ENCODE measurements at places on chromosomes 4 and X. TPM values are rescaled to one million over a fixed set of nuclear protein-coding genes. Genes with fewer than 3 reads are reported as not detected.

Gene TXK
- total RNA-seq: 140 TPM

DNA sequence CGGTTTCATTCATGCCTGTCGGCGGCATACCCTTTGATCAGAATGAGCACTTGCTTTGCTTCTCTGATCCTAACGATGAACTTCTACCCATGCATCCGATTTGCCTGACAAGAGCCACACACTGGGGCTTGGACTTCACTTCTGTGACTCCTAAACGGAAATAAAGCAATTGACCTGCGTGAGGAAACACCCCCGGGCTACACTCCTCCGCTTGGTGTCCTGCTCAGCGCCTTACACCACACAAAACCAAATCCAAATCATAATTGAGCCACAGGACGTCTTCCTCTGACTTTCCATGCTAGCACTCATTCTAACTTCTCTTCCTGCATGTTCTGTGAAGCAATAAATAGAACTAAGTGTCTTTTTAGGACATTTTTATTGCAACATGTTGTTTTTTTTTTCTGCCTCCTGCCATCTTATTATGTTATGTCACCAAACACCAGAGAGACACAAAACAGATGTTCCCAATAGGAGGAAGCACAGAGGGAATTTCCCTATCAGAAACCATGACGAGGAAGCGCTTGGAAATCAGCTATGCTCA lies 110.8 kb upstream of the FAM9B start:
- no peak for DNase-seq

DNA sequence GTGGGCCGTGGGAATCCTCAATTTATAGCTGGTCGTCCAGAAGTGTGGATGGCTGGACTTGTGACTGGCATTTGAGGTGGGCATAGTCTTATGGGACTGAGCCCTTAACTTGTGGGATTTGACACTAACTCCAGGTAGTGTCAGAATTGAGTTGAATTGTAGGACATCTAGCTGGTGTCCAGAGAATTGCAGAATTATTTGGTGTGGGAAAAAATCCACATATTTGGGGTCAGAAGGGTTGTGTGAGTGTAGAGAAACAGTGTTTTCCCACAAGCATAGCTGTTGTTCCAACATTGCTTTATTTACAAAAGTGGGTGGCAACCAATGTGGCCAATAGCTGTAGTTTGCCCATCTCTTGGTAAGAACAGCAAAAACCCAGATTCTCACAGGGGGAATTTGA lies 91.3 kb downstream of the MOSPD2 start:
- no peak for DNase-seq

- no peak for DNase-seq
These were observed 1688.0 kb upstream of the AGA start for GRCh38 chr4:179130122-179130714.

GRCh38 chrX:23637187-23637586 lies 30.1 kb upstream of the PRDX4 start:
- DNase-seq: no peak

DNA sequence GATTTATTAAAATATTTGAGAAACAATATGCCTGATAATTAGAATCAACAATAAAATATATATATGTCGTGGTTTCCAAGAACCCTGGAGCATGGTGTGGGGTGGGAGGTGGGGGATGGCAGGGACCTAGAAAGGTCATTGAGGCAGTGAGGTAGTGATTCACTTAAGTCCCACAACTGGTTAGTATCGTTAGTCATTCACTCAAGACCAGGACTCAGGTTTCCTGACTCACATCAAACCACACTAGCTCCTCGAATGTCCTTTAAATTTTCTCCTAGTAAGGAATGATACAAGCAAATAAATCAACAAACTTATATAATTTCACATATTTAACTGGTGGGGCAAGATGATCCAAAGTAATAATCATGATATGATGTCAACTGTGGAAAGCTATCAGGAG lies 158.8 kb upstream of the AADAT start:
- DNase-seq: no peak

- DNase-seq: no peak
These were observed 1906.2 kb downstream of the C4orf33 start for GRCh38 chr4:131002132-131002531.

DNA sequence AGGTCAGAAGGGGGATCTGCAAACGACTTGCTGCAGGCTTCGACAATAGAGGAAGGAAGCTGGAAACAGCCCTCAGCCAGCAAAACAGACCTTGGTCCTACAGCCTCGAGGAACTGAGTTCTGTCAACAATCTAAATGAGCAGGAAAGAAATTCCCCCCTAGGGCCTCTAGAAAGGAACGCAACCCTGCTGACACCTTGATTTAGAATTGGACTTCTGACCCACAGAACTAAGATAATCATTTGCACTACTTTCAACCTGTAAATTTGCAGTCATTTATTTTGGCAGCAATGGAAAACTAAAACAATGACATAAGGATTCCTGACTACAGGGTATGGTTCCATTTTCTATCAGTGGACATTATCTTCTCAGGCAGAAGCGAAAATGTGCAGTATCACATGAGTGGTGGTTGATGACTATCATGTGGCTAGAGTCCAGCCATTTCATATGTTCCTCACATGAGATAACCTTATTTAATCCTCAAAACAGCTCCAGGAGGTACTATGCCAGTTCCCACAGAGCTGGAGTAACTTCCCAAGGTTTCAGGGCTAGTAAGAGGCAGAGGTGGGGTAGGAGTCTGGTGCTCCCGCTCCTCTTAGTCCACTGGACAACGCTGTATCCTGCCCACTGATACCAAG lies 61.6 kb downstream of the SAT1 start:
- no peak for DNase-seq

DNA sequence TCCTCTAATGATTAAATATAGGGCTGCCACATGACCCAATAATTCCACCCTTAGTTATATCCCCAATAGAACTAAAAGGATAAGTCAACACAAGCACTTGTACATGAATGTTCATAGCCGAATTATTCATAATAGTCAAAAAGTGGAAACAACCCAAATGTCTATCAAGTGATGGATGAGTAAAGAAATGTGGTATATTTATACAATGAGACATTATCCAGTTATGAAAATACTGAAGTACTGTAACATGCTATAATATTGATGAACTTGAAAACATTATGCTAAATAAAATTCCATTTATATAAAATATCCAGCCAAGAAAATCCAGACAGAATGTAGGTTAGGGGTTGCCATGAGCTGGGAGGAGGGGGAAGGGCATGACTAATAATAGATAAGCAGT lies 436.7 kb upstream of the AADAT start:
- no peak for DNase-seq

GRCh38 chr4:73259571-73260090 lies 1.0 kb upstream of the ANKRD17 start:
- DNase-seq: peak; percentile 50

DNA sequence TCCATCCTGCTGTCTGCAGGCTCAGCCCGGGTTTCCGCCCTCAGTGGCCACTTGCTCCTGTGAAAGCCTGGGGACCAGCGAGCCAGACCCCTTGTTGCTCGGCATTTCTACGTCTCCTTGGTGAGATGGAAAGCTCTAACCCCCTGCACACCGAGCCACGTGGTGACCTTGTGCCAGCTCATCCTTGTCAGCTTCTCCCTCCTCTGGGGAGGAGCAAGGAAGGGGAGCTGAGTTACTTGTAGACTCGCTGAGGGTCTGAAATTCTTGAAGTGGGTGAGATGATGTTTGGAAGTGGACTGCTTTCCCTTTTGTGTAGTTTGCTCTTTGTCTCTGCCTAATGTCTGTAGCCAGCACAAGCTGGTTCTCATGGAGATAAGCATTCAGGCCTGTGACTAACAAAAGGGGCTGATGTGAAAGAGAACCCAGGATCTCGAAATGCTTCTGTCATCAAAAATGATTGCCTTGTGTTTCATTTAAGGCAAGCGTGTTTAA lies 29.3 kb downstream of the RGS12 start:
- DNase-seq: no peak
